Activated CD4-positive, alpha-beta T cell treated with anti-CD3 and anti-CD28 coated beads, Interleukin-2, amount 10 ng/mL, durations not matched to agents 7 days and 5 days (primary cell): ENCODE measurements at places on chromosomes 4 and X. TPM values are rescaled to one million over a fixed set of nuclear protein-coding genes. Genes with fewer than 3 reads are reported as not detected.

GAGE2A gene
- total RNA-seq, result not detected

GRCh38 chr4:147782087-147782781, 50.3 kb downstream of the ARHGAP10 start:
- H3K4me3 ChIP-seq, result no peak overlapping the region
- H3K36me3 ChIP-seq, result no peaks in the 10 kb centered on the region
- H3K27ac ChIP-seq, result no peak overlapping the region
- no peak for DNase-seq

DUSP21 gene
- not detected for total RNA-seq

DNA sequence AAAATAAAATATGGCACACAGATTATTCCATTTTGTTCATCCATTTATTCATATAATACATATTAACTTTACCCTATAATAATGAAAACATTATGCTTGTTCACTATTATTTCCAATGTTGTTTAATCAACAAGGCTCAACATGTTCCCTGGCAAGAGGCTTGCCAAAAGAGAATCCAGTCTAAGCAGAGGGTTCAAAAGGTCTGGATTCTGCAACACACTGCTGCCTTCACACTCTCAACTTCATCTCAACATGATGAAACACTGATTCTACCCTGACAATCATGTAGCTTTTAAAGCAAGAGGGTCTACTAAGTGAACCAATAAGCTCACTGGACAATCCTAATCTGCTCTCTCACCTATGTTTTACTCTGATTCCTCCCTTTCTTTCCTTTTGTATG, 101.1 kb downstream of the MID1 start:
- no peak for DNase-seq
- no peaks in the 10 kb centered on the region for H3K27me3 ChIP-seq
- H3K27ac ChIP-seq, result no peak overlapping the region
- no peaks in the 10 kb centered on the region for H3K36me3 ChIP-seq

- H3K4me1 ChIP-seq, result no peaks in the 10 kb centered on the region
- H3K36me3 ChIP-seq, result no peaks in the 10 kb centered on the region
- no peak for DNase-seq
- no peak overlapping the region for H3K4me3 ChIP-seq
- H3K27me3 ChIP-seq, result no peaks in the 10 kb centered on the region
Observed at GRCh38 chrX:10571260-10571659, 49.1 kb downstream of the MID1 start.

SLC4A4 gene
- 1.3 TPM for total RNA-seq

DNA sequence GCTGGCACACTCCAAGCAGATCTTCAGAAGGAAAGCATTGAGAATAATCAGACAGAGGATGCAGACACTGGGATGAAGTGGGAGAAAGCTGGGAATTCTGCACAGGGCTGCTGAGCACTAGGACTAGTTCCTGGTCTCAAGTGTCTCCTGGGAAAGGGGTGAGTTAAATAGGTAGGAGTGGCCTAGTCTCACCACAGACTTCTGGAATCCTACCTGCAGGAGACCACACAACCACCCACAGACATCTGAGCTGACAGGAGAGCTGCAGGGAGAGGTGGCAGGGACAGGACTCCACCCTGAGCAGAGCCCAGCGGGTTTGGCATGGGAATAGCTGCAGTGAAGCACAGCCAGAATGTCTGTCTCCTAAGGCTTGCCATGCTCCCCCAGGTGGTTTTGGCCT, 95.1 kb upstream of the GALNTL6 start:
- no peaks in the 10 kb centered on the region for H3K27me3 ChIP-seq
- no peaks in the 10 kb centered on the region for H3K36me3 ChIP-seq
- DNase-seq, result no peak
- H3K4me3 ChIP-seq, result no peak overlapping the region

DNA sequence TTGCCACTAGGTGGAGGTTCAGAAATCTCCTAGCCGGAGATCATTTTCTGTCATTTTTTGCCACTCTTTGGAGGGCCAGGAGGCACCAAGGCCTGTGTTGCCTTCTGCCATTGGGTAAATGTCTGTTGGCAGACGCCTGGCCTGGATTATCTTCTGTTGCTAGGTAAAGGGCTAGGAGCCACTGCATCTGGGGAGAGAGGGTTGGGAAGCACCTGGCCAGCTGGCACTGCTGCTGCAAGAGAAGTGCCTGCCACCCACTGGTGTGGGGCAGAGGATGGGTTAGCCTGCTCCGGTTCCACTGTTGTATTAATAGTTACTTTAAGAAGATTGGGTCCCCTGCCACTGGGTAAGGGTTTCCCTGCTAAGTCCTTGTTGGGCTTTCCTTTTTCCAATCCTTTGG, 58.1 kb downstream of the AWAT2 start:
- H3K4me3 ChIP-seq, result no peak overlapping the region
- DNase-seq, result no peak
- no peaks in the 10 kb centered on the region for H3K4me1 ChIP-seq
- no peak overlapping the region for H3K27ac ChIP-seq
- H3K27me3 ChIP-seq, result no peaks in the 10 kb centered on the region

CDS1 gene
- not detected for total RNA-seq

- DNase-seq, result no peak
- no peaks in the 10 kb centered on the region for H3K27me3 ChIP-seq
- peaks cover 72% of the 10 kb centered on the region for H3K4me1 ChIP-seq
- no peak overlapping the region for H3K4me3 ChIP-seq
- peaks cover 33% of the 10 kb centered on the region for H3K36me3 ChIP-seq
- no peak overlapping the region for H3K27ac ChIP-seq
Observed at GRCh38 chrX:19810802-19811201, 76.6 kb downstream of the SH3KBP1 start.

DNA sequence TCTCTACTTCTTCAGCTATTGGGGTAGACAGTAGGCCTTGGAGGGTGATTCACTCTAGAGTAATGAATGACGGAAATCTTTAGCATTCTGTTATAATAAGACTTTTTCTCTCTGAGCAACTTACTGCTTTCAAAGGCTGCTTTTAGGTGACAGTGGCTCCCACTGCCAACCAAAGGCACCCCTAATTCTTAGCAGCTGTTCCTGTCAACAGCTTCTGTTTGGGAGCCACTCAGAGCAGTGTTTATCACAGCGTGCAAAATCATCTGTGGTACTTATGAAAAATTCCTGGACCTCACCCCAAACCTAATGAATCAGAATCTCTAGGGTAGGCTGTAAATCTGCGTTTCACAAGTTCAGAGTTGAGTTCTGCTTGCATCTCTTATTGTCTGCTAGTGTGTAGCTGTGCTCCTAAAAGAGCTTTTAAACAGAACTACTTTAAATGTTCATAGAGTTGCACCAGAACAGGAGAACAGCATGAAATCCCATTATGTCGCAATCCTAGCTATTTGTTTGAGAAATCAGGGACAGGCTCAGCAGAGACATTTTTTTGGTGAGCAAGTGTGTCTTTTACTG, 52.8 kb upstream of the POU4F2 start:
- no peaks in the 10 kb centered on the region for H3K4me1 ChIP-seq
- no peak overlapping the region for H3K27ac ChIP-seq
- DNase-seq, result no peak
- no peaks in the 10 kb centered on the region for H3K27me3 ChIP-seq
- H3K4me3 ChIP-seq, result no peak overlapping the region
- no peaks in the 10 kb centered on the region for H3K36me3 ChIP-seq

HELT gene
- total RNA-seq, result not detected

GRCh38 chr4:61128682-61129081, 71.4 kb upstream of the ADGRL3 start:
- no peaks in the 10 kb centered on the region for H3K4me1 ChIP-seq
- DNase-seq, result no peak
- H3K27ac ChIP-seq, result no peak overlapping the region
- no peaks in the 10 kb centered on the region for H3K36me3 ChIP-seq
- H3K27me3 ChIP-seq, result no peaks in the 10 kb centered on the region
- H3K4me3 ChIP-seq, result no peak overlapping the region

XKRX gene
- total RNA-seq, result 0.08 TPM

DNA sequence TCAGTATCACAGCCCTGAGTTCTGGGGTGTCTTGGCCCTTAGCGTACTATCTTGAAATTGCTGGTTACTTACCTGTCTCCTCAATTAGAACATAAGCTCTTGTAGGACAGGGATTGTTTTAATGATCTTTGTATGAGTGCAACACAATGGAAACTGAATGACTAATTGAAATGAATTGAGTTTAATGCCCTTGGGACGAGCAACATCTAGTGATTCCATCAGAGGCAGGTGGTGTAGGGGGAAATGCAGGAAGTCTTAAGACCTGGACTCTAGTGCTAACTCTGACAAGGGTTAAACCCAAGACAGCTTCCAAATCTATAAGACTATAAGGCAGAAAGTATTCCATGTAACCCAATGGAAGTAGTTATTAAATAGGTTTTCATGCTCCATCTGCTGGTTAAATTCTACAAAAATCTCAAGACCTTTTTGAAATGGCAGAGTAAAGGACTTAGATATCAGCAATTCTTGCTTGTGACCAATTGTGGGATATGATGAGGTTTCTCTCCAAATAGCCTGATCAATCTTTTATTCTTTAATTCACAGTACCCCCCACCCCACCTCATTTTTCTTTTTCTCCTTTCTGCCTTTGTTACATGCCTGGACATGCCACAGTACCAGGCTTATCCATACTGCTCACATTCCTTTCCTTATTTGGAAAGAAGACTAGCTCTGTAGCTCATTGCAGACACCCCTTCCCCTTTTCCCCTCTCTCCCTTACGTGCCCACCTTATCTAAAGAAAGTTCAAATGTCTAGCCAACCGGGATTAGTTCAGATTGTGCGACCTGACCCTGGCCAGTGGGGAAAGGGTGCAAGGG, 340.8 kb downstream of the PAPSS1 start:
- no peaks in the 10 kb centered on the region for H3K27me3 ChIP-seq
- H3K4me1 ChIP-seq, result no peaks in the 10 kb centered on the region
- no peaks in the 10 kb centered on the region for H3K36me3 ChIP-seq
- no peak overlapping the region for H3K4me3 ChIP-seq
- DNase-seq, result no peak
- no peak overlapping the region for H3K27ac ChIP-seq

ALG13 gene
- total RNA-seq, result 52.1 TPM
